Left cardiac atrium (tissue), 4 donors: ENCODE measurements at places on chromosomes 11 and 22. TPM values are rescaled to one million over a fixed set of nuclear protein-coding genes. Genes with fewer than 3 reads are reported as not detected.
A peak's percentile ranks its signal among the peaks of the same experiment; 100 is the strongest.

DNA sequence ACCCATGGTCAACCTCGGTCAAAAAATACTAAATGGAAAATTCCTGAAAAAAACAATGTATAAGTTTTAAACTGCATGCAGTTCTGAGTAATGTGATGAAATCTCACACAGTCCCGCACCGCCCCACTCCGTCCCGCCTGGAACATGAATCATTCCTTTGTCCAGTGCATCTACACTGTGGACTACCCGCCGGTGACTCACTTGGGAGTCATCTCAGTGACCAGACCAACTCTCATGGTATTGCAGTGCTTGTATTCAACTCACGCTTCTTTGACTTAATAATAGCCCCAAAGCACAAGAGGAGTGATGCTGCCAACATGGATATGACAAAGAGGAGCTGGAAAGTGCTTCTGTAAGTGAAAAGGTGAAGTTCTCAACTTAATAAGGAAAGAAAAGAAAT is 48.8 kb downstream of the ARHGAP32 start:
- peak; percentile 87 for DNase-seq

Gene OR5B21
- total RNA-seq, result not detected

- DNase-seq, result no peak
These were observed 30.9 kb downstream of the OR4D9 start for GRCh38 chr11:59542142-59542810.

DNA sequence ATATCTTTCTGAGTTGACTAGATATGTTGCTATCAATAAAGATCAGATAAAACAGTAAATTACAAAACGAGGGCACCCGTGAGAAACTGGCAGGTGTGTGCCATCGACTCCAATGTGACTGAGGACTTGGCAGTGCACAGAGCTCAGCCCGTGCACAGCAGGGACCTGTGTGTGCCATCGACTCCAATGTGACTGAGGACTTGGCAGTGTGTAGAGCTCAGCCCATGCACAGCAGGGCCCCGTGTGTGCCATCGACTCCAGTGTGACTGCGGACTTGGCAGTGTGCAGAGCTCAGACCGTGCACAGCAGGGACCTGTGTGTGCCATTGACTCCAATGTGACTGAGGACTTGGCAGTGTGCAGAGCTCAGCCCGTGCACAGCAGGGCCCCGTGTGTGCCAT is 347.2 kb upstream of the B3GAT1 start:
- DNase-seq, result no peak
